ENCODE measurements at places on chromosomes 4 and X.

DNA sequence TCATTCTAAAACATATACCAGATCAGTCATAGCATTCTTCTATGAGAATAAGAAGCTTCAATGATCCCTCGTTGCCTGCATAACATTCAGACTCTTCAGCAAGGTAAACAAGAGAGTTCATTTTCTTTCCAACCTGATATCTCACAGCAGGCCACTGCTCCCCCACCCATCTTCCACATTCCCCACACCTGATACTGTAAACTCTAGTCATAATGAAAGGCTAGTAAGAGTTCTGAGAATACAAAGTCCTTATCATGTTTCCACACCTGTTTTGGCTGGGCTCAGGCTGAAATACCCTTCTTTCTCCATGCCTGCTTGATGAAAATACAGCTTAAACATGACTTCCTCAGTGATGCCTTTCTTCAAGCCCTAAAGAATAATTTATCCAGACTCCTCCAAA, 2.3 kb upstream of the AASDH start:
- no peak for DNase-seq

DNA sequence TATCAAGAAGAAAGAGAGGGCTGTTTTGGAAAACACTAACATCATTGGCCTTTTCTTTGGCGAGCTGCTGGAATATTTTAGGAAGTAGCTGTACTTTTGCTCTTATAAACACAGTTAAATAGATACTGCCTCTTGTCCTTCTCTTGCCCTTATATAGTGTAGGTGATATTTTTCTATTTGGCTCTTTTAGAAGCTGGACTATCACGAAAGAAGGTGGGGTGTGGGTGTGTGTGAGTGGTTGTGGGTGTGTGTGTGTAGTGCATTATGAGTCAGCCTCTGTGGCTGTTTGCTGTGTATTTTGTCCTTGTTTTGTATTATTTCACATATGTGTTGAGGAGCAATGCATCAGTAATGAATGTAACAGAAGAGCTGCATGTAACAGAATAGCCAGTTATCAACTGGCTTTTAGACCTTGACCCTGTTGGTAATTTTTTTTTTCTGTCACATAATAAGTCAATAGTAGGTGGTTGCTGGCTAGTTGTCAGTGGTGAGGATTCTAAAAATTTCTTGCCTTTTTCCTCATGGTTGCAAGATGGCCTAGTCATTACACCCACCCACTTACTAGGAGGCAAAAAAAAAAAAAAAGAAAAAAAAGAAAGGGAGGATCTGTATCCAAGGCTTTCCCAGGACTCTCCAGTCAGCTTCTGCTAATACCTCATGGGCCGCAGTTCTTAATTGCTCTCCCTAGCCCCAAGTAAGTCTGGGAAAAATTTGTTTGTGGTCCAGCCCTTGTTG, 23.8 kb downstream of the ARHGAP10 start:
- DNase-seq: no peak

GRCh38 chr4:10506077-10506476, 48.9 kb upstream of the ZNF518B start:
- no peak for DNase-seq

GRCh38 chr4:55291227-55291640, 54.8 kb upstream of the SRD5A3 start:
- DNase-seq: no peak

DNA sequence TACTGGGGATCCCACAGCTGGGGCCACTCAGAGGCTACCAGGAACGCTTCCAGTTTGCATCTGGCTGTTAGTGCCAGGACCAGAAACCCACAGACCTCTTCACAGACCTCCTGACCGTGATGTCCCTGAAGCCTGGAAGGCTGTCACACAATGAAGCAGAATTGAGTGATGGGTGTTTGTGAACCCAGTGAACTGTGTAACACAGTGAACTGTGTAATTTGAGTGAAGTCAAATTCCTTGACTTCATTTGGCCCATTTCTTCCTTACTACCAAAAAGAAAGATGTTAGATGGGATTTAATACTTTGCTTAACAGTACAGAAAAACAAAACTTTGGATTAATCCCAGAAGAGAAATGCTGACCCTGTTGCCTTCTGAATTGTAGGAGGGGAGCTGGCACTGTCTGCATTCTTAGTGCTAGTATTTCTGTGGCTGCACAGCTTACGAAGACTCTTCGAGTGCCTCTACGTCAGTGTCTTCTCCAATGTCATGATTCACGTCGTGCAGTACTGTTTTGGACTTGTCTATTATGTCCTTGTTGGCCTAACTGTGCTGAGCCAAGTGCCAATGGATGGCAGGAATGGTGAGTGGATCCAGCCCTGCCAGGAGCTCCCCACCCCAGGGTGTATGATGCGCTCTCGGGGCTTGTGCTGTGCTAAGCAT, 17.8 kb downstream of the SRD5A3 start:
- DNase-seq: no peak

- DNase-seq: peak; percentile 54
Measured at GRCh38 chr4:137674066-137674465, 141.8 kb upstream of the PCDH18 start.

Data from RCC 7860 (cell line).